ENCODE measurements at places on chromosomes 12 and 14. TPM values are rescaled to one million over a fixed set of nuclear protein-coding genes. Genes with fewer than 3 reads are reported as not detected.

The FSCB gene
- polyA plus RNA-seq, result not detected

The NID2 gene
- 3.1 TPM for polyA plus RNA-seq

The TMPRSS12 gene
- not detected for polyA plus RNA-seq

The GUCY2C gene
- polyA plus RNA-seq, result 0.05 TPM

The SLC22A17 gene
- polyA plus RNA-seq, result 8.3 TPM

The LRRC43 gene
- 0.21 TPM for polyA plus RNA-seq

The LRRC10 gene
- not detected for polyA plus RNA-seq

The C14orf39 gene
- polyA plus RNA-seq, result not detected

The DEPDC4 gene
- polyA plus RNA-seq, result 0.68 TPM

The TMEM63C gene
- 3.7 TPM for polyA plus RNA-seq

The NOS1 gene
- polyA plus RNA-seq, result 0.35 TPM

The REM2 gene
- 0.31 TPM for polyA plus RNA-seq

Measured in esophagus (tissue), 2 donors.